ENCODE measurements at places on chromosomes 5 and 9.

DNA sequence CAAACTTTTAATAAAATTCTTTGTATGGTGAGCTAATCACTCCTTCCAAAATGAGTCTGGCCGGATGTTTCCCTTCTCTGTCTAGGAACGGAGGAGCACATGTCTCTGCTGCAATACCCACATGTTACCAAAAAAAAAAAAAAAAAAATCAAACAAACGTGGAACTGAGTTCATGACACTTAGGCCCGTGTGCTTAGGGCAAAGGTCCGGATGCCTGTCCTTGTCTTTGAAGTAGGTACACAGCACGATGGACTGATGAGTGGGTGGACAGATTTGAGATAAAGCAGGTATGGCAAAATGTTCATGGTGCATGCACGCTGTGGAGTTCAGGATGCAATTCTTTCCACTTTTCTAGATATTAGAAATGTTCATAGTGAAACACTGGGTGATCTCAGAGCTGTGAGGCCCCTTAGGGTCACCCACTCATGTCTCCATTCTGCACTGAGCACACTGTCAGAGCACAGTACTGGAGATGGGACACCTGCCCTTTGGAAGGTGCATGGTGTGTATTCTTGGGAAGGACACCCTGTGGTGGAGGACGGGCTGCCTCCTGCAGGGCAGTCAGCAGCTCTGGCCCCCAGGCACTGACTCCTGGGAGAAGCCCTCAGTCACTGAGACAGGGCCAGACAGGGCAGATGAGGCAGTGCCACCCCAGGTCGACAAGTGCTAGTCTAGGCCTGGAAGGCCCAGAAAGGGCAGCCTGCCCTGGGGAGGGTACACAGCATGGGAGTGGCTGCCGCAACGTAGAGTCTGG is 43.6 kb downstream of the GADD45G start:
- DNase-seq, result no peak

DNA sequence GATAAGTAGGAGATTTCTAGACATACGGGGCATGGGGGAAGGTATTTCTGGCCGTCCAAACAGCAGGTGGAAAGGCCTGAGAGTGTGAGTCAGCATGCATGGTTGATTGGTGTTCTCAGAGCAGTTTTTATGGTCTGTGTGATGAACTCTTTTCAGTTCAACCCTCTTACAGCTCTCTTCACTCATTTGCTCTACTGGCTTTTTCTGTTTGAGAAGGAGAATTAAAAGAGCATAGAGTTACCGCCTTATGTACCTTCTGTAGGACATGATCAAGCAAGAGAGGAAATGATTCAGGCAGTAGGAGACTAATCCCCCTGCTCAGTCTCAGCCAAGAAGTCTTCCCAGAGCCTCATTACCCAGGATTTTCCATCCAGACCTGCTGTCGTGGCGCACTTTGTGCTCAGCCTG is 92.4 kb downstream of the PRDM6 start:
- DNase-seq, result no peak

GRCh38 chr9:129480227-129480626 is 140.7 kb downstream of the C9orf50 start:
- DNase-seq, result no peak

- DNase-seq, result no peak
These were observed 281.4 kb downstream of the SPOCK1 start for GRCh38 chr5:137217599-137218200.

DNA sequence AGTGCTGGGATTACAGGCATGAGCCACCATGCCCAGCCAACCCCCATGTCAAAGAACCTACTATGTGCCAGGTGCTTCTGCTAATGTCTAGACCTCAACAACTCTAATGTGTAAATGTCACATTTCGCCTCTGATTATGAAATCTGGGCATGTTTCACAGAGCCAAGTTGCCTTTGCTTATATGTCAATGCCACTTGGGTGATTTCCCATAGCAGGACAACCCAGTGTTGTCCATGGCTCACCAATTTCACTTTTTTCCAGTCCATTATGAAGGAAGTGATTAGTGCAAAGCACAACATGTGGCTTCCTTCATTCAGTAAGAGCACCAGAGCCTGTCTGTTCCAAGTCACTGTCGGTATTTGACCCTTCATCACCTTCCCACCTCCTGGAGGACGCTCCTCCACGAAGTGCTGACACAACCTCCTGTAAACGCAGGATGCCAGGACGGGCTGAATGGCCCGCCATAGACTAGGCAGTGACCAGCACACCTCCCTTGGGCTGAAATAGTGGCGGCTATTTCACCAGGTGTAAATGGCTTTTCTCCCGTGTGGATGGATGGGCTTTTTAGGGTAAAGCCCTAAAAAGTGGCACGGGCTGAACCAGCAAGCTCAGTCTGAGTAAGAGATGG is 962 bp upstream of the PKN3 start:
- DNase-seq, result no peak

DNA sequence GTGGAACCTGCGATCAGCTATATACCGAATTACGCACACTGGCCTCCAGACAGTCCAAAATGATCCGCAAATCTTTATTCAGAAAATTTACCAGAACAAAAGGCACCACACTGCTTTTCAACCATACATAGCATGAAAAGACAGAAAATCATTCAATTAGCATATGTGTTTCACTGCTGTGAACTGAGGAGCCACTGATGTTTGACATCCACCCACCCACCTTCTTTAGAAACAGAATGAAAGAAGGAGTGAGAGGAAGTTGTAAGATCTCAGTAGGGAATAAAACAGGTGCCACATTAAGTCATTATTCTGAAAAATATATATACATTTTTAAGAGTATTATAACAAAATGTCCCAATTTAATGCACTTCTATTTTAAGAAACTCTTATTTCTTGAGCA is 156.8 kb downstream of the NFIB start:
- DNase-seq, result no peak

DNA sequence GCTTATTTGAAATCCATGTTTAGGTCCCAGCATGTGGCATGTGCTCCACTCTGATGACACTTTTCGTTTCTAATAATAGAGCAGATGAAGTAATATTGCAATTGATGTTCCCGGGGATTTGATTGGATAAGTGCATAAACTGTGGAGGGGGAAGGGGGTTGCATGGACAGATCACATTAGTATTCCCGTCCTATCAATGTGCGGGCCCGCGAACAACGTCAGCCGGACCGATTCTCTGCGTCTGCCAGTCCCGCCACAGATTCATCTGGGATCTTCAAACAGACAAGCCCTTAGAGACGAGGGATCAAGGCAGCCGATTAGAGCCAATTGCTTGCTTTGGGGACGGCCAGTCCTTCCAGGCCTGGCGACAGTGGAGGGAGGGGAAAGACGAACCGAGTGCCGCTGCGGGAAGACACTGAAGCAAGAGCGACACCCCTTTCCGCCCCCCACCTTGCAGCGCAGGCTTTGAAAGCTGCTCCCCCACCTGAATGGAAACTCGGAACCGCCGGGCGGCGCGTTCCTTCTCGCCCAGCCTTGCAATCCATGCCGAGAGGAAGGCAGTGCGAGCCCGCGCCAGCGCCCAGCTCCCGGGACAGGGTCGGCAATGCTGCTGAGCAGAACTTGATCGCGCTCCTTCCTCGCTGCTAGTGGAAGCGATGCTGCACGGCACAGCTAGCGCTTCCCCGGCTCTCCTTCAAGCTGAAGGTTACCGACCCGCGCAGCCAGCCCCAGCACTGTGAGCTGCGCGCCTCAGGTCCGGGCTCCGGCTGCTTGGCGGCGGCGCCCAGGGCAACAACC is at the start of gene RGS7BP:
TSS of gene RGS7BP (plus strand) at position 247 of the 798 bp plus-strand sequence. CDS start 610 bp downstream, outside the sequence.
- peak; percentile 57 for DNase-seq

DNA sequence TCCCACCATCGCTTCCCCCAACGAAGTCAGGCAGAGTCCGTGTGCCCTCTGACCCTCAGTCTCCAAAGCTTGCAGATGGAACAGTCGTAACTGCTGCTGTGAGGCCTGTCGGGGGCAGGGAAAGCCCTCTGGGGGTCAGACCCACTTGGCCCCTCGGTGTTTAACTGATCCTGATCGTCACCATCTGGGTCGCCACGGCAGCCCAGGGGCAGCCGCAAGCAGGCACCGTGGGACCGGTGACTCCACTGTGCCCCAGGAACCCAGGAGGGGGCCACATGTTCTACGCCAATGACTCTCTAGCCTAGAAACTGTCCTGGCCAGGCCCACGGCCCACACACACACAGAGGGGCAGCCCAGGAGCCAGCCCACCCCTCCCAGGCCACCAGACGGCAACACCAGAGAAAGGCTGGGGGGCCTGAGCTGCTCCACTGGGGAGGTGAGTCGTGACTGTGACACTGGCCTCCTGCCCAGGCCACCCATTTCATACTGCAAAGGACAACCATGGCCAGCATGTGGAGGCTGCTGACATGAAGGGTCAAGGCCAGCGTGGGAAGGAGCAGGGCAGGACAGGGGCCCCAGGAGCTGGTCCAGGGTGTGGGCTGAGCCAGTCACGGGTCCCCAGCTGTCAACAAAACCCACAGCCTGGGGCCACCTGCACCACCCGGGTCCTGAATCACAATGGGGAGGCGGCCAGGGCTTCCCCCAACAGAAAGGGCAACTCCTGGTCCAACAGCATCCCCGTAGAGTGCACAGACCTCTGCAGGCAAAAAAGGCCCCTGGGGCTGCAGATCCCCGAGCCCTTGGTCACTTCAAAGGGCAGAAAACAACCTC is 20.8 kb downstream of the VAV2 start:
- no peak for DNase-seq

- DNase-seq, result no peak
These were observed 16.7 kb downstream of the MRRF start for GRCh38 chr9:122281368-122281767.

DNA sequence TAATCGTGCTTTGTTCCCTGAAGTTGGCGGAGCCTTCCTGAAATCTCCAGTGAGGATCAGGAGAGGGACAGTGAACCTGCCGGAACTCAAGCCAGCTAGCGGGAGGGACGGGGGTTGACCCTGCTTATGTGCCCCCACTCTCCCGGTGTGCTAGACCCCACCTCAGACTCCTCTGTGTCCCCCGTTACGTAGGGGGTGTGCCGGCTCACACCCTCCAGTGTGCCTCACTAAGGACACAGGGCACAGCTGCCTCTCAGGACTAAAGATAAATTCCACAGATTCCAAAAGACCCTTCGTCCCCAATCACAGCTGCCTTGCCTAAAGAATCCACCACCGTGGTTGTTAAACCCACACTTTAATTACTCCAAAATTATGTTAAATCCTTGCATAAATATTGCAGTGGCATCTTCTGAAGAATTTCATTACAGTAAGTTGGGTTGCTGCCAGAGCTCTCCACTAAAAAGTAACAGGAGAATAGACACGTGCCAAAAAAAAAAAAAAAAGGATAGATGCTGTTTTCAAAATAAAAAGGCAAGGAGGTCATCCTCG is 73.7 kb downstream of the GTF3C4 start:
- DNase-seq, result no peak

DNA sequence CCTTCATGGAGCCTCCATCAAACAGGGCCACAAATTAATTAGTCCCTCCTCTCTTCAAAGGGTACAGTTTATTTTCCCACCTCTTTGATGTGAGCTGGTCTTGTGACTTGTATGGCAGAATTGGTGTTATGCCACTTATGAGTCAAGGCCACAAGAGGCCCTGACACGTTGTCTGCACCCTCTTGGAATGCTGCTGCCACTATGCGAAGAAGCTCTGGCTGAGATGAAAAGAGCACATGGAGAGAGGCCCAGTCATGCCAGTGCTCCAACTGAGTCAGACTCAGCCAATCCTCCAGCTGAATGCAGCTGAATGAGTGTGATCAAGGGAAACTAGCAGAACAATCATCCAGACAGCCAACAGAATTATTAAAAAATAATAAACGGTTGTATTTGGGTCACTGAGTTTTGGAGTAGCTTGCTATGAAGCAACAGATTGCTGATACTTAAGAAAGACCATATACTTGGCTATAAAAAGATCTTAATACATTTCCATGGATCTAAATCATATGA is 128.3 kb downstream of the MARCHF11 start:
- no peak for DNase-seq

DNA sequence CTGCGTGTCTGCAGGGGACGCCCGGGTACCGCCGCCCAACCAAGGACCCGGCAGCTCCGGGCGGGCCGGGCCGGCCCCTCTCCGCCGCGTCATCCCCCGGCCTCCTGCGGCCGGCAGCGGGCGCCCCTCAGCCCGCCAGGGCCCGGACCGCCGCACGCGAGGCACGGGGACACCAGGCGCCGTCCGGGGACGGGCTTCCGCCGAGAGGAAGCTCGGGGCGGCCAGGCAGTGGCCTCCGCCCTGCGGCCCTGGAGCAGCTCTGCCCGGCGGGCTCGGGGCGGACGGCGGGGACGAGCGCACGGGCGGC is 373 bp downstream of the FBXW5 start:
- DNase-seq, result no peak

- DNase-seq, result no peak
These were observed 317.0 kb downstream of the ICE1 start for GRCh38 chr5:5739490-5739945.

- no peak for DNase-seq
These were observed 639 bp downstream of the EHMT1 start for GRCh38 chr9:137619240-137620047.

GRCh38 chr9:129280236-129280622 is 102.2 kb upstream of the IER5L start:
- DNase-seq, result peak; percentile 41

- DNase-seq, result no peak
These were observed 319.3 kb upstream of the RPS23 start for GRCh38 chr5:82597437-82597836.

- DNase-seq, result no peak
These were observed 82.4 kb downstream of the MRPS30 start for GRCh38 chr5:44891116-44891515.

GRCh38 chr5:149895416-149896345 is 48.9 kb downstream of the PDE6A start:
- no peak for DNase-seq

DNA sequence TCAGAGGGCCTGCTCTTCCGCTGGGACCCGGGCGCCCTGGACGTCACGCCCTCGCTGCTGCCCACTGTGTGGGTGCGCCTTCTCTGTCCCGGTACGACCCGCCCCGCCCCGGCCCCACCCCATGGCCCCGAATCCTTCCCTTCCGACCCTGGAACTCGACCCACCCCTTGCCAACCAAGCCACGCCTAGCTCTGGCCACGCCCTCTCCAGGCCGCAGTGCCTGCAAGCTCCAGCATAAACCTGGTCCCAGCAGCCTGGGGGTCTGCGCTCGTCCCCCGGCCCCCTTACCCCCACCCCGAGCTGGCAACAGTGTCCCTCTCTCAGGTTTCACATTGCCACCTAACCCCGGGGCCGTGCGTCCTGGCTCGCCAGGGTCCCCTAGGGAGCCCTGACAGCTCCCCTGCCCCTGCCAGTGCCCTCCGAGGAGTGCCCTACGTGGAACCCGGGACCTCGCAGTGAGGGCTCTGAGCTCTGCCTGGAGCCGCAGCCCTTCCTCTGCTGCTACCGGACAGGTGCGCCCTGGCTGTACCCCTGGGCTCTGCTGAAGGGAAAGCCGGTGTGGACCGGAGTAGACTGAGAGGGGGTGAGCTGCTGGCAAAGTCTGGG is 3.4 kb downstream of the ADGRD2 start:
- no peak for DNase-seq
